GM12891 (cell line): ENCODE measurements at places on chromosomes 12 and 14.

DNA sequence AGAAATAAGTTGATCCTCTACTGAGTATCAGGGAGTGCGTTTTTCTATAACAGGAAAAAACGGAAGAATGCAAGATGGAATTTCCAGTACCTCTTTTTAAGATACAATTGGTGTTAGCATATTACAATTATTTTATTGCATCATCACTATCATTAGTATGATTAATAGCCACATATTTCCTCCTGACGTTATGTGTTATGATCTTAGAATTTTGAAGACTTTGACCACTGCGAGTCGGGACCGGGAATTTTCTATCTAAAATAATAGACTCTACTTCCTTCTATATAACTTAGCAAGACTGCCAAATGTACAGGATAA lies 679 bp upstream of the SAV1 start:
- no peak for DNase-seq

- no peak for DNase-seq
Observed at GRCh38 chr12:92045852-92046251, 99.8 kb downstream of the BTG1 start.

DNA sequence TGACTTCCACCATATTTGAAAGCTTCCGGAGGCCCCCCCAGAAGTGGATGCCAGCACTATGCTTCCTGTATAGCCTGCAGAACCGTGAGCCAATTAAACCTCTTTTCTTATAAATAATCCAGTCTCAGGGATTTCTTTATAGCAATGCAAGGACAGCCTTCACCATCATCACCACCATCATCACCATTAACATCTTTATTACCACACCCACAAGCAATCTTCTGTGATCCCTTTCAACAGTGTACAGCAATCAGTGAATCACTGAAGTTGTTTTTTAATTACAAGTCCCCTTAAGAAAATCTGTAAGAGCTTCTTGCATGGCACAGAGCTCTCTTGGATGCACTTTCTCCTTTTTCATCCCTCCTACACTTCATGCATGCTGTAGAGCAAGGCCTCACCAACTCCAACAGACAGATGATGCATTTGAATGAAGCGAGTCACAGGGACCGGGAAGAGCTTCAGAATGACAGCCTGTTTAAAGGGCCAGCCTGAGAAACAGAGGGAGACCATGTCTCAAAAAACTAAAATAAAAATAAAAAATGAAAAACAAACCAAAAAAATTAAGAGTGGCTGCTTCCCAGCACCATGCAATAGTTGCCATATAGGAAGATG lies 83.6 kb upstream of the VASH1 start:
- DNase-seq, result no peak

GRCh38 chr14:72611506-72611905 lies 282.4 kb downstream of the DPF3 start:
- no peak for DNase-seq

DNA sequence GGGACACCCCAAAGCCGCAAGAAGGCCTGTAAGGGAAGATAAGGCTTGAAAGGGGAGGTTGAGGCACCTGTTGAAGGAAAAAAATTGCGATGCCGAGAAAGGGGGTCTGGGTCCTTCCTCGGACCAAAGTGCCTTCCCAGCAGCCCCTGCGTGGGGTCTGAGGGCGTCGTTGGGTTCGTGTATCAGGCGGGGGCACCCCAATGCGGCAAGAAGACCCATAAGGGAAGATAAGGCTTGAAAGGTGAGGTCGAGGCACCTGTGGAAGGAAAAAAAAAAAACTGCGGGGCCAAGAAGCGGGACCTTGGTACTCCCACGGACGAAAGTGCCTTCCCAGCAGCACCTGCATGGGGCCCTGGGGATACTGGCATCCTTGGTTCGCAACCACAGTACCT lies 277.5 kb downstream of the ALG10 start:
- no peak for DNase-seq

DNA sequence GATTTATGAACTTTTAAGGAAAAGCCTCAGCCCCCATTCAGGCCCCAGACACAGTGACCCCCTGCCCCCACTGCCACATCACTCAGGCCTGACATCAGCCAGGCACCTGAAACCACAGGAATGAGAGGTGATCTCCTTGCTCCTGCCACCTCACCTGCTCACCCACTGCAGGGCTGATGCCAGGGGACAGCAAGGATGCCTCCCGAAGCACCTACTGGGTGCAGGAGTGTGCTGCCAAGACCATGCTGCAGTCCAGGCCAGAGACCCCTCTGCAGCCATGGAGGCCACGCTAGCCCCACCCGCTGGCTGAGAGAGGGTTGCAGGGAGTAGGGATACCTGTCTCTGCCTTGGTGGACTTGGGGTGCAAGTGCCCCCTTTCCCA lies 18.6 kb upstream of the KRT7 start:
- no peak for DNase-seq

DNA sequence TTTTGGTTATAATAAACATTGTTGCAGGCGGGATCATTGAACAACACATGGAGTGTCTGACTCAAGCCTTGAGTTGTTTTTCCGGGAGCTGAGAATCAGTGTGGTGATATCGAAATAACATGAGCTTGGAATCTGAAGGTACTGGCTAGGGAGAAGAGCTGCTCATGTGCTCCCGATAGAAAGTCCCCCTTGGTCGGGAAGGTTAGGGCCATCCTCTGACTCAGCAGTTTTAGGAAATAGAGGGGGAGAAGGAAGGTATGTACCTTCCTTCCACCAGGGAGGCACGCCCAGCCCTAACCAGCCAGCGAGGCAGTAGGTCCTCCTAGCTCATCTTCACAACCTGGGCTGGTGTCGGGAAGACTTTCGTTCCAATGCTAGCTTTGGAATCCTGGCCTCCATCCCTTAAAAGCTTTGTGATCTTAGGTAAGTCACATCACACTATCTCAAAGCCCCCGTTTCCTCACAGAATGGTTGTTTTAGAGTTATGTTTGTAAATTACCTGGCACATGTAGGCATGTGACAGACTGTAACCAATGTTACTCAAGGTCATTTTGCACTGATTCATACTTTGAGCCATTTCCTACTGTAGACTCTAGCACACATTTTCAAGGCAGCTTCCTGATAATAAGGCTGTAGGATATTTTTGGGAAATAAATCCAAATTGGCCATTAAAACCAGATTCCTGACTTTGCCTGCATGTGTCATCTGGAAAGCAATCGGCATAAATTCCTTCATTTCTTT lies 1.9 kb upstream of the RAB35 start:
- DNase-seq, result no peak

DNA sequence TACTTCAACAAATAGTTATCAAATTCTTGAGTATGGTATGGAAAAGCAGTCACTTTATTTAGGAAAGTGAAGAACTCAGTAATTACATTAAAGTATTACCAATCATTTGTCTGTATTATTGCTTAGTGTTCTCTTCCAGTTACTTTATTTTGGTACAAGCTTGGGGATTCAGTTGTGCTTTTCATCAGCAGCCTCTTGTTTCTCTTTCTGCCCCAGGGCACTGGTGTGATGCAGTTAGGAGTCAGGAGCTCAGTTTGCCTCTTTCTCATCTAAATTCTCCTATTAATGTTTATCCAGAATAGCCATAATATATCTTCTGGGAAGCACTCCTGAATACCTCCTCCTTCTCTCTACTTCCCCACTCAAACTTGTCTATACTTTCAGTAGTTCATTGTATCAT lies 25.7 kb downstream of the PMCH start:
- DNase-seq, result no peak

- DNase-seq, result no peak
Observed at GRCh38 chr12:120703311-120703942, 6.8 kb upstream of the UNC119B start.

GRCh38 chr14:96895658-96896271 lies 98.6 kb downstream of the VRK1 start:
- no peak for DNase-seq

DNA sequence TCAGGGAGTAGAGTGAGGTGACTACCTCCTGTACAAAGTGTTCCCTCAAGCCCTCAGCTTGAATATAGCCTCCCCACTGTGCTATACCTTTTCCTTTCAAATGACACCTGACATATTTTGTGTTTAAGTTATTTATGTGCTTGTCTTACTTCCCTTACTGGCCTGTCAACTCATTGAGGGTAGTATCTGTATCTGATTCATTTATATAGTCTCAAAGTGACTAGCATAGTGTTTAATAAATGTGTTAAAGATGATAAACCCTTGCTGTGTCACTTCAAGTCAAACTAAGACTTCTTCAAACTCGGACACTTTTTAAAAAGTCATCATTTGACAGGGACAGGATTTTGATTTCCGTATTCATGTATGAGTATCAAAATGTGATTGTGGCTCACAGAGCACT lies 52.1 kb downstream of the APAF1 start:
- no peak for DNase-seq

GRCh38 chr12:39352471-39353017 lies 90.4 kb downstream of the KIF21A start:
- DNase-seq, result no peak

GRCh38 chr14:39568809-39569538 lies 136.7 kb upstream of the FBXO33 start:
- DNase-seq, result no peak

DNA sequence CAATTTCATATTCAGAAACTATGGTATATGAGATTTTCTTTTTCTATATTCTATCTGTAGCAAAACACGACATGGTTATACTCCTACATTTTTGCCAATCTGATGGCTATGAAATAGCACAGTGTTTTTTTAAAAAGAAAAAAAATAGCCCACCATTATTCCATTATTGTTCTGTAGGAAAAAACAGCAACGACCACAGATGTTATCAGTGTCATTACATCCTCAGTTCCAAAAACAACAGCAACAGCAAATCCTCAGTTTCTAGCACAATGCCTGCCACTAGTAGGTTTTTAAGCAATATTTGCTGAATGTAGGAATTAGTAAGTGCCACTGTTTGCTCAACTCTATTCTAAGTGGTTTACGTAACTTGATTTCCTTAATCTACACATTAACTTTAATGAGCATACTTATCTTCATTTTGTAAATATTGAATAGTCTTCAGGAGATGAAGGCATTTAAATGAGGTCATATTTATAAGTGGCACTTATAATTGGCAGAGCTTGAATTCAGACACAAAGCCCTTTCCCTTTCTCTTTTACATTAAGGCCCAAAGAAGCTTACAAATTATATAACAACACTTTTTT lies 8.3 kb downstream of the RNASE6 start:
- DNase-seq, result no peak

DNA sequence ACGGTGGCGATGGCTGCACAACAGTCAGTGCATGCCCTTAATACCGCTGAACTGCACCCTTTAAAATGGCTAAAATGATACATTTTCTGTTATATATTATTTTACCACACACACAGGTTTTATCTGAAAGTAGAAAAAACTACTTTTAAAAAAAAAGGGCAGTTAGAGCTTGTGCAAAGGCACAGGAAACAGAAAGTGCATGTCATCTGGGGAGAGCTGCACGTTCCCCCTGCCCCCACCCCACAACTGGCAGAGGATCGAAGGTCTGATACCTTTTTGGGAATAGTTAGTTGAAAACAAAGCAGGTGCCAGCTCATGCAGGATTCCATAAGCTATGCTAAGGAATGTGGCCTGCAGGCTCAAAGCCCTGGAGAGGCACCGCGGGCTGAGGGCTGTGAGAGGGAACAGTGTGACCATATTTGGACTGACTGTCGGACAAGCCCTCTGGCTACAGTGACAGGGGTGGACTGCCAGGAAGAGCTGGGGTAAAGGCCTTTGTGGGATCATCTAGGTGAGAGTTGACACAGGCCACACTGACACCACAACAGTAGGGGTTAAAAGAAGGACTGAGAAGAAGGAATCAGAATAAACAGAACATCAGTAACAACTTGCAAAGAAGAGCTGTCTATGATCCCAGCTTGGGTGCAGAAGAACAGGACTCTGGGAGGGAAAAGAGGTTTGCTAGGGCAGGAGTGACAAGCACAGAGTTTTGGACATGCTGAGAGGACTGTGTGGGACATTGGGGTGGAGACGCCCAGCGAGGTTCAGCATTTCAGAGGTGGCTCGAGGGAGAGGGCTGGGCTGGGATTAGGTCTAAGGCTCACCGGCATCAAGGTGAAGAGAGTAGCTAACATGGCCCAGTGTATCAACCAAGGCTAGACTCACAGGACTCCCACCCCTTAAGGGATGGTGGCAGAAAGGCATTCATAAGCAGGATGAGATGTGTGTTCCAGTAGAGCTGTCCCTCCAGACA lies 54.6 kb downstream of the ACTN1 start:
- no peak for DNase-seq

GRCh38 chr14:68502230-68502629 lies 290.6 kb downstream of the ZFP36L1 start:
- DNase-seq, result no peak

DNA sequence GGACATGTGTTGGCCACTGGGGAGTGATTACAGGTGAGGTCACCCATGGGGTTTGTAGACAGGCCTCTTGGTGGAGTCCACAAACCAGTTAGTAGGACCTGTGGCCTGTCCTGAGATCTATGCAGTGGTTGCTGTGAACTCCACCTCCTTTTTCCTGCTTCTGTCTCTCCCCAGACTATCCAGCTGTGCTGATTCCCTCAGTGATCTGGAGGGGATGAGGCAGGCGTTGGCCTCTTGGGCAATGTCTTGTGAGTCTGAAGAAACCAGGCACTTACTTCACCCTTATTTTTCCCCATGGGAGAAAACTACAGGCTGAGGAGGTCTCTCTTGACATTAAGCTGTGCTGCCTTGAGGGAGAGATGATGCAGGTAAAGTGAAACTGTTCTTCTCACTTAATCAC lies 257.2 kb upstream of the PRICKLE1 start:
- DNase-seq, result no peak

DNA sequence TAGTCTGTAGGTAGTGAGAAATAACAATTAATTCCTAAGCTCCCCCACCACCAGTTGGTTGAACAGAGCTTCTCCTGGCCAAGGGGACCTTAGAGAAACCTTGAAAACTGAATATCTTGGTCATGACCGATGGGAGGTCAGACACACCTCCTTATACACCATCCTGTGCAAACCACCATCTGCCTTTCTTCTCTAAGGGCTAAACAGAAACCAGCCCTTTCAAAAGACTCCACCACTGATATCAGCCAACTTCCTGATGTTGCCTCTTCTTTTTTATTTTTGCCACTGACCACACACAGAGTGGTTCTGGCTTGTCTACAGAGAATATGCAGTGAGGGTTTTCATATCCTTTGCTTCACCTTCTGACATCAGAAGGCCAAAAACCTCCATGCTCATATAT lies 977.7 kb upstream of the SEL1L start:
- no peak for DNase-seq

DNA sequence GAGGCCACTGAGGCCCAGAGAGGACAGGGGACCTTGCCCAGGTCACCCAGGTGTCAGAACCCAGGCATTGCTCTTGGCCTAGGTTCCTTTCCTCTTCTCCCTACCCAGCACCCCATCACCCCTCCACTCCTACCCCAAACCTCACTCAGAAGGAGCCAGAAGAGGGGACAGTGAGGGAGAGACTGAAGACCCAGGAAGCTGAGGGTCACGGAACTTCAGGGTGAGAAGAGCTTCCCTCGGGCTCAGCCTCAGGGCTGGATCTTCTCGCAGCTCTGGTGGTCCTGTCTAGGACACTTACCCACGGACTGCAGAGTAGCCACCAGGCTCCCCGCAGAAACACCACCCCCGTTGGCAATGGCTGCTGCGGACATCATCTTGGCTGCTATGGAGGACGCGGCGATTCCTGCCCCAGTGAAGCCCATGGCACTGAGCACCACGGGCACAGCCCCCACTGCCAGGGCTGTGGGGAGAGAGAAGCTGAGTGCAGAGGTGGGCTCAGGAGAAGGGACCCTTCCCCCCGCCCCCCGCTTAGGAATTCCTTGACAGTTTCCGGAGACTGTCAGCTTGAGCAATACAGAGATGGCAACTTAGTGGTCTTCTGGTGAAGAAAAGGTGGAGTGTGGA lies 1.1 kb downstream of the IFI27L2 start:
- no peak for DNase-seq
